ENCODE measurements at places on chromosomes 4 and X.

DNA sequence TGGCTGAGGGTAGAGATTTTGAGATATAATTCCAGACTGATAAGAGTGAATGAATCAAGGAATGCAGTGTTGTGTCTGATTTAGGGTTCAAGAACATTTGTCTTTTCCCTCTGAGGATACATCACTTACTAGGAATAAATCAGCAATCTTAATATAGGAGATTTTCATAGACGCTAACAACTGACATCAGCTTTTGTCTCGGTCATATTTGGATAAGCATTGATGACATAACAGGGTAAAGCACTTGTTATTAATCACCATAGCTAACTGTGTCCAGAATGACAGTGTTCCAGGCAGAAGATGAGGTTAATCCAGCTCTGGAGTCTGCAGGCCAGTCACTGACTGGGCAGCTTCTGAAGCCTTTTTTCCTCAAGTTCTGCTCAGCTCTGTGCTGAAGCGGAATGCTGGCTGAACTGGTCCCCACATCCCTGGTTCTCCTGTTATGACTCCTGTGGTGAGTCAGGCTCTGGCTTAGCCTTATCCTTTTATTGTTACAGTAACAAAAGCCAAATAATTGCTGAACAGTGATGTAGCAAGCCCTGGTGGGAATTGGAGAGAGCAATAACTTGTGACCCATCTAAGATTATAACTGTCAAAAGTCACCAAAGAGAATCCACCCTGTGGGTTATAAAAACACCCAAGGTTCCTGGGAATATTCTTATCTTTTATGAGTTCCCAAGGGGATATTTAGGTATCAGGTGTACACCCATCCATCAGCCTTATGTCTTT is 41.8 kb downstream of the FNIP2 start:
- DNase-seq, result no peak

DNA sequence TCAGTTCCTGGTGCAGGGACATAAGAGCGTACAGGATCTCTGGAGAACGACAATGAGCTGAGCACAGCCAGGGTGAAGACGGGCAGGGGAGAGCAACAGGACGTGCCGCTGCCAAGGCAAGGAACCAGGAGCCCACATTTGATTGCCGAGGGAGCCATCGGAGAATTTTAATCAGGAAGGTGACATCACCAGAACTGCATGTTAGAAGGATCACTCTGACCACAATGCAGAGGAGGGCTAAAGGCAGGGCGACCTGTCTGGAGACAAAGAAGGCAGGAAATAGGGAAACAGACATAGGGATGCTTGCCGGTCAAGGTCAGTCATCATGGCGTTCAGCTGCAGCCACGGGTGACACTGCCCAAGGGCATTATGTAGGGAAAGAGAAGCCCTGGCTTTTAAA is 81.4 kb downstream of the RBM47 start:
- no peak for DNase-seq

- DNase-seq, result no peak
These were observed 333.4 kb downstream of the NR3C2 start for GRCh38 chr4:148108766-148109165.

GRCh38 chrX:153526801-153527200 is 9.4 kb downstream of the ATP2B3 start:
- no peak for DNase-seq

DNA sequence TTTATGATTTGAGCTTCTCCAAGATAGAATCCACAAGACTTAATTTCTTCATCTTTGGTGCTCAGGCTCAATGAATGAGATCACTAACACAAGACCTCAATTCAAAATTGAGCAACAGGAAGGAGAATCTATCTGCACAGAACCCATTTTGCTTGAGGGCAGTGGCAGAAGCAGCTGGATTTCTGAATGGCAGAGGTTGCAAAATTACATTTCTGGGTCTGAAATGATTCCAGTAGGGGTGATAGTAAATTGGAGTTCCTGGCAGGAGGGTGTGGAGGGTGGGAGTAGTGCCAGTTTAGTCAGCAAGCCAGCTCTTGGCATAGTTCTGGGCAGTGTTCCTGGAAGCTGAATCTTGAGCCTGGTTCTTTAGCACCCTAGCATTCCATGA is 281.1 kb downstream of the SLC7A11 start:
- no peak for DNase-seq

DNA sequence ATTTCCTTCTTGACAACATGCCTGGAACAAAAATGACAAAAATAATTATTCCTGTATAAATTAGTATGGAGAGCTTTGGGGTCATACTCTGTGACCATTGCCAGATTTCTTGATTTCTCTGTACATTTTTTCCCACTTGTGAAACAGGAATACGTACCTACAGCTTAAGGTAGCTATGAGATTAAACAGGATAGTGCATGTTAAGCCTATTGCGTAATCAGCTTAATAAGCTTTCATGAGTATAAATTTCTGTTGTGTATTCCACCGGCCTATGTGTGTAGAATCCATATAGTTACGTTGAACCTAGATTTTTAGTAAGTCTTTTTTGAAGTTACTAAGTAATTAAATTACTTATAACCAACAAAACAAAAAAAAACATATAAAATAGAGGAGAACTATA is 334.9 kb downstream of the DCTD start:
- no peak for DNase-seq

- DNase-seq, result no peak
These were observed 16.8 kb downstream of the APOO start for GRCh38 chrX:23890933-23891332.

DNA sequence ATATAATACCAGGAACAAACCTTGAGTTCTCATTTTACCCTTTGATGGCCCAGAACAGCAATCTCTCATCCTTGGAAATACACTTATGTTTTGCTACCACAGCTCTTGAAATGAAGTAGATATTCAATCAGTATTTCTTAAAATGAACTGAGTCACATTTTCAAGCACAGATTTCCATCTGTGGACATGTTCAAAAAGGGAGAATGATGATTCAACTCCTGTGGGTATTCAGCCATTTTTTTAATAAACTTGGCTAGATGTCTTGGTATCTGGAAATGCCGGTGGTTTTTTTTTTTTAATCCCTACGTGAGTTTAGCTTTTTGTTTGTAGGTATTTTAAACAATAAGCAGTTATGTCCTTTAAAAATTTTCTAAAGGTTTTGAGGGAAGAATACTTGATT is 64.2 kb upstream of the TRPC5OS start:
- DNase-seq, result no peak
